CD4-positive, alpha-beta T cell treated with Interleukin-12 subunit alpha and Interleukin-12 subunit beta, for 1 hour (primary cell): ENCODE measurements at places on chromosomes 6 and 20.

- DNase-seq = no peak
These were observed 31.9 kb downstream of the ARID1B start for GRCh38 chr6:156809034-156809433.

DNA sequence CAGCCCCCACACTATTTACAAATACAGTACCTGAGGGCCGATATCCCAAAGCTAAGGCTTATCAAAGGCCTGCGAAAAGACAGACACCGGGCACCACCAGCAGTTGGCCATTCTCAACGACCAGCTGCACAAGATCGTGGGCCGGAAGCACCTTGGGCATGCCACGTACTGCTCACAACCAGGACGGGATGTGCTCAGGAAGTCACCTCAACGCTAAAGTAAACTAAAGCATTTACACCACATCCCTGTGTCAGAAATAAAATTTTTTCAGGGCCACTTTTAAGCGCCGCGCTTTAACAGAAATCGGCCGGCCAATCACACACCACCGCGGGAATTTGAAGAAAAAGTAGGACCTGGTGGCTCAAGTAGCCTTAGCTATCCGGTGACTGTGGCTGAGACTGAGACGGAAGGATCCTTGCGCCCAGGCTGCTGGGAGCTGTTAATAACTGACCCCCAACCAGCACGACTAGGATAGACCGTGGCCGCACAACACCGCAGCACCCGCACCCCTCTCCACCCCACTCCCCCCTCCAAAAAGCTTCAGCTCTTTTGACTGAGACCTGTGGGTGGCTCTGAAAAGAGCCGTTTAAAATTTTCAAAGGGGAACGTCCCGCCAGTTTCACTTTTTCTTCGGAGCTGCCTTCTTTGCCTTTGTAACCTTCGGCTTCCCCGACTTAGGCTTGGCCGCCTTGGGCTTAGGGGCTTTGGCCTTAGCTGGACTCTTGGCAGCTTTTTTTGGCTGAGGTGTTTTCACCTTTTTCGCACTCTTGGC, 131.2 kb upstream of the BTN3A2 start:
- peak; percentile 78 for DNase-seq

DNA sequence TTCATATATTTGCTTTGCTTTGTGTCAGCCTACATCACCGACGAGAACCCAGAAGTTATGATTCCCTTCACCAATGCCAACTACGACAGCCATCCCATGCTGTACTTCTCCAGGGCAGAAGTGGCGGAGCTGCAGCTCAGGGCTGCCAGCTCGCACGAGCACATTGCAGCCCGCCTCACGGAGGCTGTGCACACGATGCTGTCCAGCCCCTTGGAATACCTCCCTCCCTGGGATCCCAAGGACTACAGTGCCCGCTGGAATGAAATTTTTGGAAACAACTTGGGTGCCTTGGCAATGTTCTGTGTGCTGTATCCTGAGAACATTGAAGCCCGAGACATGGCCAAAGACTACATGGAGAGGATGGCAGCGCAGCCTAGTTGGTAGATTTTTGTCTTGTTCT, 28.5 kb downstream of the DSE start:
- no peak for DNase-seq

DNA sequence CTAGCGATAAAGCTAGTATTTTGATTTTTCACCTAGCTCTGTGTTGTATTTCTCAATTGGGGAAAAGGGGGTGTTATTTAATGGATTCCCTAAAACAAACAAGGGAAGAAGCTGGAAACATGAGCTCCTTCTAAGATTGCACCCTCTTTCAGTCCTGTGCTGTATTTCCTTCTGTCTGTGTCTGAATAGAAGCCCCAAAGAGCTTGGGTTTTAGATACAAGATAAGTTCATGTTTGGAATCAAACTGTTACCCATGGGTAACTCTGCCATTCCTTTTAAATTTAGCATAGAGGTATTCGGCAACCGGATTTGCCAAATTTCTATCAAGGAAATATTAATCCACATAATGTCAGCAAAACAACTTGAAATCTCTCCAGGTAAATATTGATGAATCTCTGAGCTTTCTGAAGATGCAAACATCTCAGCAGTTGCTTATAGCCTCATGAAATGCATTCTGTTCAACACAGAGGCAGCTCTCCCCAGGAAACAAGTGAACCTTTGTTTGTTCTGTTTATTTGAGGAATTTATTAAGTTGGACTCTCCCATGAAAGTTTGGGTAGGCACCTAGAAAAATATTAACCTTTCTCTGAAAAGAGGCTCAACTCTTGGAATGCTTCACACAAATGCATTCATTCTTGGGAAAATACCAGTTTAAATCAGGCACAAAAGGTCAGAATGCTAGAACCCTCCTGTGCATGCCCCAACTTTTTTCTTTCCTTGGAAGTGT, 9.9 kb upstream of the SCGN start:
- no peak for DNase-seq

DNA sequence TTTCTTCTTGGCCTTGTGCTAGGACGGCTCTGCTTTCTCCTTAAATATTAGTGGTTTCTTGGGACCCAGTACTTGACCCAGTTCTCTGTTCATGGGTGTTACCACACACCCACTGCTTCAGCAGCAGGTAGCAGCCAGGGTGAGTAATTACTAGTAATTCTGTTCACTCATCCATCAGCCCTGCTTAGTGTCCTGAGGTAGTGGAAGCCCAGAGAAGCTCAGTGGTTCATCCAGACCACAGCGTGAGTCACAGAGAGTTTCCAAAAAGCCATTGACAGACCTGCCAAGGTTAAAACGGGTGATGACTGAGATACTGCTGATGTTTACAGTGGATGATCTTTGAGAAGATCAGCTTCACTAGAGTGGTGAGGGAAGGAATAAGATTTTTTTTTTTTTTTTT, 51.7 kb upstream of the HINT3 start:
- DNase-seq = peak; percentile 38

DNA sequence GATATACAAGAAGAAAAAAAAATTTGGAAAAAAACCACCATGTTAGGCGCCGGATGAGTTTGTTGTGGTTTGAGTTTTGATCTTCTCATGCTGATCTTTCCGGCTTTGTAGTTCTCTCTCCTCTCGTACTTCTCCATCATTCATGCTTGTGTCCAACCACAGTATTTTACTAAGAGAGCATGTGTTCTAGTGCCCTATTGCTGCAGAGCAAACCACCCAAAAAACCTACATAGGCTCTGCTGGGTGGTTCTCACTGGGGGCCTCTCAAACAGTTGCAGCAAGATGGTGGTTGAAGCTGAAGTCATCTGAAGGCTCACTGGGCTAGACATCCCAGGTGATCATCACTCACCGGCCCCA, 404.2 kb downstream of the PLCB1 start:
- no peak for DNase-seq

DNA sequence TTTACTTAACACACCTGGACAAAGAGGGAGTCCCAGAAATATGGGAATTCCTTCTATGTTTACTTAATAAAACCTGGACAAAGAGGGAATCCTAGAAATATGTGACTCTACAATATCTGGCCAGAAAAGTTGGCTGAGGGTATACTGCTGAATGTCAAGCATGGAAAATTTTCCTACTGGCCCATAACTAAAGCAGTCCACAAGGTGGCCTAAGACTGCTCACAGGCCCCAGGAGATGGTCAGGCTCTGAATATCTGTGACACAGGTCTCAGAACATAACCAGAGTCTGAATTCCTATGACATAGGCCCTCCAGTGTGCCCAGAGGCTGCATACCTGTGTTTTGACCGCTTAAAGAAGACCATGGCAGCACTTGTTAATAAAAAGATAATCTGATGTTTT, 578.2 kb upstream of the NRSN1 start:
- DNase-seq = no peak

- no peak for DNase-seq
These were observed 94.6 kb upstream of the INSM1 start for GRCh38 chr20:20273286-20273685.

GRCh38 chr6:27864906-27865849, 47.0 kb downstream of the OR2B2 start:
- DNase-seq = peak; percentile 95
